Stimulated activated CD8-positive, alpha-beta memory T cell treated with anti-CD3 and anti-CD28 coated beads, Interleukin-4, amount 100 ng/mL, for 4 hours (primary cell): ENCODE measurements at places on chromosomes 13 and 19.

GRCh38 chr13:65275838-65276630, 1954.1 kb downstream of the PCDH9 start:
- DNase-seq, result no peak

DNA sequence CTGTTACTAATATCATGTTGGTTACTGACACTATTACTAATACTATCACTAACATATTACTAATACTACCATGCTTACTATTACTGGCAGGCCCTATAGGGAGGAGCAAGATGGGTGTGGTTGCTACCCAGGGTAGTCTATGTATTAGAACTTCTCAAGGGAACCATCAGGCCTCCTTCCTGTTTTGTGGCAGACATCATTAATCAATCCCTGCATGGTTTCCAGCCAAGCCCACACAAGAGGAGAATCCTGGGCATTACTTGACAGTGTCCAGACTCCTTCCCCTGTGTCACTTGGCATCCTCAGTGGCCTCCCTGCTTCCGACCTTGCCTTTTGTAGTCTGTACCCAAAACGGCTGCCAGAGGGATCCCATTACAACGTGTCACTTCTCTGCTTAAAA, 8.9 kb downstream of the HAS1 start:
- DNase-seq, result no peak

GRCh38 chr13:23790577-23791170, 98.5 kb downstream of the MIPEP start:
- DNase-seq, result no peak

DNA sequence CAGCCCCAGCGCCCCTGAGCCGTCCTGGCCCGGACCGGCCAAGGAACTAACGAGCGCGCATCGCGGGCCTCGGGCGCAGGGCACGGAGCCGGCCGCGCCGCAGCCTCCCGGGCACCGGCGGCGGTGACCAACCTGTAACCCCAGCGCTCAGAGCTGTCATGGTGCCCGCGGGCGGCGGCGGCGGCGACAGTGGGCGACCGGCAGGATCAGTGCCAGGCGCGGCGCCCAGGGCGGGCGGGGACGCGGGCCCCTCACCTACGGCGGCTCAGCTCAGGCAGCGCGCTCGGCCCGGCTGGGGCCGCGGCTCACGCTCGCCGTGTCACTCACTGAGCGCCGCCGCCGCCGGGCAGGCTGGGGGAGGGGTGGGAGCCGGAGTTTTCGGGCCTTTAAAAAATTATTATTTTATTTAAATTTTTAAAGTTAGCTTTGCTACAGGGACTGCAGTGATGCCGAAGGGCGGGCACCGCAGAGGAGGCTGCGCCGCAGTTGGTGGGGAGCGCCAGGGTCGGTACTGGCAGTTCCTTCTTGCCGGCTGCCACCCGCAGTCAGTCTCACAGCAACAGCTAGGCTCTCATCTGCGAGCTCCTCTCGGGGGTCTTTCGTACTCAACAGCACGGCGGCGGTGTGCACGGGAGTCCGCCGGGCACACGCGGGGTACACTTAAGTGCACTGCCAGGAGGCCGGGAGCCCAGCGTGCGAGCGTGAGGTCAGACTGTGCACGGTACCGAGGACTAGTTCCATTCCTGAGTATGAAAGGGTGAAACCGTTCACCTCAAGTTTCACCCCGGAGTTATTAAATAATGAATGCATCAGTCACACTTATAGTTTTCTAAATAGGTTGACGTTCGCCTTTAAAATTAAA, at the start of gene NALCN:
NALCN (minus strand) TSS at position 328 of the 862 bp plus-strand sequence. CDS start 17,382 bp downstream, outside the sequence.
- DNase-seq, result no peak

GRCh38 chr13:35736876-35737275, 260.4 kb upstream of the MAB21L1 start:
- DNase-seq, result no peak

DNA sequence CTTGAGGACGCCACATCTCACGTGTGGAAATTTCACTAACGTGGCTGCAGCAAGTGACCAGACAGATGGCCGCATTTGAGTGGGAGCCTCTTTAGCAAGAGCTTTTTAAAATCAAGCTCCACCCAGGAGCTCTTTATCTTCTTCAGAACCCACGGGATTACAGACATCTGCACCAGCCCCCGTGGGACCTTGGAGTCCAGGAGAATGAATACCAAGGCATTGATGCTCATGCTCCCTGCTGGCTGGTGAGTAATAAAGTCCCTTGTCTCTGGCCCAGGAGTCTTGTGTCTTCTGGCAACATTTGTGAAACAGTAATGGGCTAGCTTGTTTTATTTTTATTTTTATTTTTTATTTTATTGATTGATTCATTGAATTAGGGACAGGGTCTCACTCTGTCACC, 64.4 kb downstream of the TRPM4 start:
- DNase-seq, result no peak

DNA sequence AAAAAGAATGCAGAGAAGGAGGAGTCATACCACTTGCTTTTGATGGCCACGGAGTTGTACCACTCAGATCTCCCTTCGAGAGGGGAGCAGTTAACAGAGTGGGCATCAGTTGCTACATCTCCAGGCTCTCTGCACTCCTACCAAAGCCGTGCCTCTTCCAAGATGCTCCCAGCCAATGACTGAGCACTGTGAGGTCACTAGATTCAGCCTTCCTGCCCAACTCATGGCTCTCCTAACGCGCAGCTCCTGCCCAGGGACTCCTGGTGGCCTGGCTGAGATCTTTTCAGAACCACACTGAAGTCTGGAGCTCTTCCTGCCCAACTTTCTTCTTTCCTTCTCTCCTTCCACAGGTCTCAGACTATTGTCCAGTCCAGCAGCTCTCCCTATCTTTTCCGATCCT, 66.7 kb downstream of the LHFPL6 start:
- DNase-seq, result no peak

GRCh38 chr13:38386421-38386820, 36.8 kb downstream of the UFM1 start:
- no peak for DNase-seq

DNA sequence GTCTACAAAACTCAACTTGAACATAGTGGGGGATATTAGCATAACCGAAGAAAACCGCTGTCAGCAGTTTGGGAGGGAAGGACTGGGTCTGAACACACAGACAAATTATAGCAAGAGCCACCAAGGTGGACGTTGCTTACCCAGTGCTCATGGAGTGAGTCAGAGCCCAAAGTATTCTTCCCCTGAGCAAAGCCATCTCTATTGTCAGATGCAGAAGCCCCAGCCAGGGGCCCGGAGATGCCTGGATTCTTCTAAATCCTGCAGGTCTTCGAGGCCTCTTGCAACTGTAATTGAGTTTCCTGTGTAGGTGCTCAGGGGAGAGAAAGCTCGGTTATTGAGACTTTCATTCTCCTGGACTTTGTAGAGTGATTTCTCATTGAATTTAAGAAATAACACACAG, 384.5 kb downstream of the IRS2 start:
- DNase-seq, result no peak

GRCh38 chr13:20342311-20342710, 110.2 kb upstream of the GJB6 start:
- DNase-seq, result no peak

- no peak for DNase-seq
Measured at GRCh38 chr13:111248822-111249221, 71.6 kb upstream of the TEX29 start.

GRCh38 chr13:44484562-44485138, 91.5 kb downstream of the TSC22D1 start:
- no peak for DNase-seq

- DNase-seq, result no peak
Measured at GRCh38 chr19:3768015-3768747, 3.8 kb downstream of the RAX2 start.

GRCh38 chr13:107138486-107138885, 570.5 kb upstream of the ARGLU1 start:
- DNase-seq, result no peak

DNA sequence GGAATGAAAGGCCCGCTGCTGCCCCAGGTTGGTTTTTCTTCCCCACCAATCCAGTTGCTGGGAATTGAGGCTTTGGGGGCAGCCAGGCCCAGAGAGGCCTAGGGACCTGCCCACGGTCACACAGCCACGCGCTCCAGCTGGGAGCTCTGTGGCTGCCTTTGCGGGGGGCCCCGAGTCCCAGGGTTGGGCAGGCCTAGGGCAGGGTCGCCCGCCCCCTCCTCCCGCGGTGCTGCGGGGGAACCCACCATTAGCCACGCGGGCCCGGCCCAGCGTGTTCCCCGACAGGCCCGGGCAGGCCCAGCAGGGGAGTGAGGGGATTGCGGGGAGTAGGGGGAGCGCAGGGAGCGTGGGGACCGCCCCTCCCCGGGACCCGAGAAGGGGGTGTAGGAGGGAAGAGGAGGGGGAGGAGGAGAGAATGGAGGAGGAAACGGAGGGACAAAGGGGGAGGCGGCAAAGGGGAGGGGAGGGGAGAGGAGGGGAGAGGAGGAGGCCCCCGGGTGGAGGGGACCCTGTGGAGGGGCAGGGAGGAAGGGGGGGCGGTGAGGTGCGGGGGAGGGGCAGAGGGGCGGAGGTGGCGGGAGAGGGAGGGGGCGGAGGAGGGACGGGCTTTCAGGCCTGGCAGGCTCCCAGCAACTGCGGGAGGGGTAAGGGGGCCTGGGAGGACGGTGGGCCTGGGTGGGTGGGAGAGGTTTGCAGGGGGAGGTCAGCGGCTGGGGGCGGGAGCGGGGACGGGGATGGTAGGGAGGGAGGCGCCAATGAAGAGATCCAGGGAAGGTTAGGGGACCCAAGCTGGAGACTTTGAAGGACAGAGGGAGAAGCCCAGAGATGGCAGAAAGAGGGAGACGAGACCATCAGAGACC, 12.9 kb upstream of the TLE2 start:
- DNase-seq, result no peak
